ENCODE measurements at places on chromosomes 16 and 17.

GRCh38 chr17:83119987-83120864, 40.8 kb downstream of the METRNL start:
- DNase-seq = no peak

GRCh38 chr16:4519274-4520058, 19.1 kb downstream of the CDIP1 start:
- DNase-seq = no peak

- no peak for DNase-seq
Measured at GRCh38 chr17:66849032-66849655, 14.2 kb downstream of the CACNG5 start.

DNA sequence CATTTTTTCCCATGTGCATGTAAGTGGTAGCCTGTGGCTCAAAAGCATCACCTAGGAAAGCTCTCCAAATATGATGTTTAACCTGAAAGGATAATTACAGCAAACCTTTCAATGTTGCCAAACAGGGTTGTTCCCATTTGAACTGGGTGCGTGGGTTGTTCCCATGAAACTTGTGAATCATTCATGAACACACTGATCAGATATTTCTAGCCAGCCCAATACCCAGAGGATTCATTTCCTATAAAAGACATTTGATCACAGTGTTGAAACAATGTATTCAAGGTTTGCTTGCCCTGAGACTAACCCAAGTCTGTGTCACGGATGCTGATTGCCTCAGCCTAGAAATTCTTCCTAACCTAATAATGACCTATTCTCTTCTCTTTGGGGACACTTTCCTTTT, 12.9 kb downstream of the KRT39 start:
- DNase-seq = peak; percentile 69

- DNase-seq = no peak
Measured at GRCh38 chr16:49354101-49354500, 19.5 kb upstream of the C16orf78 start.
